Fibroblast of gingiva (primary cell): ENCODE measurements at places on chromosomes 7 and 10.

GRCh38 chr7:24896031-24896501, 83.9 kb downstream of the OSBPL3 start:
- DNase-seq = no peak

- DNase-seq = no peak
Measured at GRCh38 chr10:87760195-87760905, 57.7 kb downstream of the ATAD1 start.

GRCh38 chr10:990808-991207, 2.6 kb downstream of the GTPBP4 start:
- no peak for DNase-seq

DNA sequence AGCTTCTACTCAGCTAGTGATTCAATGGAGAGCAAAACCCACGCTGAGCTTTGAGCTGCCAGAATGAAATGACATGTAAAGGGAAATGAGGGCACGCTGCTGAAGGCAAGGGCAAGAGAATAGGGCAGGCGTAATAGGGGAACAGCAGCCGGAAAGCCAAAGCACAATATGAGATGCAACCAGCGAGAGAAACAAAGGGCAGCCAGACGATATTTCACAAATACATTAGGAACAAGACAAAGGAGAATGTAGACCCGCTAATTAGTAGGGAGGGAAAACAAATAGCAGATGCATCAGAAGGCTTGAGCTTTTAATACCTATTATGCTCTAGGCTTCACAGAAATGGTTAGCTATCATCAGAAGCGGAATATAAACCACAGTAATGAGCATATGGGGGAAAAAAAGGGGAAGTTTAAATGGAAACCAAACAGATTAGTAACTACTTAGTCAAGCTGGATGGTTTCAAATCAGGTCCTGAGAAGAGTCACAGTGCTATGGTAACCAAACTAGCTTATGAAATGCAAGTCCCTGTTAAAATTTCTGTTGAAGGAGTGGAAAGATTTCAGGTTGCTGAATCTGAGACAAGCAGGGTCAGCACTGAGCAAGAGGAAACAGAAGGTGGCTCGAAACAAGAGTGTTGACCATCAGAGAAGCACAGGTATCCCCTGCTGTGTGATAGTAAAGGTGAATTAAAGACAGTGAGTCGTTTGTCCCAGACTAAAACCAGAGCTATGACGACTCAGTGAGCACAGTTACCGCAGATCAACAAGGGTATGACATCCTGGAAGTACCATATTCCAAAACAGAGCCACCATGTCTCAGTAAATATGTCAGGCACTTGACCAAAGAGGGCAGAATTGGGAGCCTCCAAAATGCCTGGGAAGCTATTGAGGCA, 496.9 kb upstream of the CELF2 start:
- DNase-seq = no peak

DNA sequence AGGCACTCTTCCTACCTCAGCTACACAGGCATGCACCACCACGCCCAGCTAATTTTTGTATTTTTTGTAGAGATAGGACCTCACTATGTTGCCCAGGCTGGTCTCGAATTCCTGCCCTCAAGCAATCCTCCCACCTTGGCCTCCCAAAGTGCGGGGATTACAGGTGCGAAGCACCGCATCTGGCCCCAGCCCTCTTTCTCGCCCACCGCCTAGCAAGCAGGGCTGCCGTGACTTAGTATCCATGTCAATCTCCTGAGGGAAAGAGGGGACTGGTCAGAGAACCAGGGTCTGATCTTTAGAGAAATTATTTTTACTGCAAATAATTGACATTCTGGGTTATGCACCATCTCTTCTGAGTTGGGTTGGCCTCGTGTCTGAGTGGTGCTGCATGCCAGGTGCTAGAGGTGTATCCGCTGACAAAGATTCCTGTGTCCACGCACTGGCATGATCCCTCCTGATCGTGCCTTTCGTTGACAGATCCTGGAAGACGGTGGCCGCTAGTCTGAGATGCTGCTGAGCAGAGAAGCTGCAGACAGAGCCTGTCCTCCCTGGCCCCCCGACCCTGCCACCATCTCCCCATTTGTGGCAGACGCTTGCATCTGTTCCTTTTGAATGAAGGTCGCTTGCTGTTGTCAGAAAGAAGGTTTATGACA, 22.7 kb downstream of the WIPI2 start:
- DNase-seq = no peak

GRCh38 chr7:16298221-16298620, 123.1 kb downstream of the CRPPA start:
- no peak for DNase-seq

DNA sequence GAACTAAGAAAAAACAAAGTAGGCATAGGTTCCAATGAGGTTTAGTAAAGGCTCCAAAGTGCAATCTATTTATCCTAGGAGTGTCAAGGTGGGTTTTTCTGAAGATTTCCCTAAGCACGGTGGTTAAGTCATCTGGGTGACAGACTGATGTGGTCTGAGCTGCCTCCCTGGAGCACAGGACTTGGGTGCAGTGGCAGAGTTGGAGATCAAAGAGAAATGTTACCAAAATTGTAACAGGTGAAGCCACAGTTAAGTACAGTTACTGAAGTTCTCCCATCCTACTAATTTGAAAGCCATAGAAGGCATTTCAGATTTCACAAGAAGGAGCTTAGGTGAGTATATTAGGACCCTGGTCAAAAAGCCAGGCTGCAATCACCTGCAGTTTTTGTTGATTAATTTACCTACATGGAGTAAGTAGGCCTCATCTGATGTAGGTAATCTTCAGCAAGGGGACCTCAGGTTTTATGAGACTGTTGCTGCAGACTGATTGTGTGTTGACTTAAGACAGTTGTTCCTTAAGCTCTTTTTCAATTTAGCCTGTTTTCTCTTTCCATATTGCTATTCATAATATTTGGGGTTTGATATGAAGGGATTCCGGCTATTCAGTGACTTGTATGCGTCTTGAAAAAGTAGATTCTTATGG, 3.0 kb downstream of the DLX6 start:
- DNase-seq = no peak

GRCh38 chr10:28761084-28761846, 83.9 kb downstream of the BAMBI start:
- DNase-seq = no peak

- DNase-seq = no peak
Measured at GRCh38 chr10:79053481-79054202, 15.1 kb upstream of the ZMIZ1 start.

DNA sequence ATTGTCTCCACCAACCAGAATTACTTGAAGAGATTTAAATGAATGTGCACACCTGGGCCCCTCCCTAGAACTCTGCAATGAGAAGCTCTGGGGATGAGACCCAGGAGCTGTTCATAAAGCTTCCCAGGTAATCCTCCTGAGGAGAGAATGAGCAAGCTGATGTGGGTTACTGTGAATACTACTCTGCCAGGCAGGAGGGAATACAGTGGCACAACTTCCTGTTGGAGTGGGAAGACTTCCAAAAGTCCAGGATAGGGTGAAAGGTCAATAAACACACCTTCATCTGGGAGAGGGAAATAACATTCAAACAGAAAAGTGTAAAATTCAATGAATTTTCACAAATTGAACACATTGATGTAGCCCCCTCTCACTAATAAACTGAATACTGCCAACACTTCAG, 351.4 kb downstream of the ABCA13 start:
- no peak for DNase-seq

DNA sequence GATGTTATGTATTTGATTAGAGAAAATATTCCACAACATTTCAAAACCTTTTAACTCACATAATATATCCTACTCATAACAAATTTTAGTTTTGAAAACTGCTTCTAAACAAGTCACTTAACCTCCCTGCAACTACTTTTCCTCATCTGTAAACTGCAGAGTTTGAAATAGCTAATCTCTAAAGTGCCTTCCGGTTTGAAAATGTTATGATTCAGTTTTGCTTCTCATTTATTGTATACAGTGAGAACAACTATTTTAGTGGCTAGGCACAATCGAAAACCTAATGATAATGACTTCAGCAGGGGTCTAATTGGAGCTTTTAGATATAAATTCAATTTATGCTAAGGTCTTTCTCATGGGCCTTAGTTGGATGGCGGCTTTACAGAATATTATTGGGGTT, 30.7 kb upstream of the TEX47 start:
- DNase-seq = no peak

- DNase-seq = no peak
Measured at GRCh38 chr7:157567666-157568065, 230.9 kb downstream of the DNAJB6 start.

DNA sequence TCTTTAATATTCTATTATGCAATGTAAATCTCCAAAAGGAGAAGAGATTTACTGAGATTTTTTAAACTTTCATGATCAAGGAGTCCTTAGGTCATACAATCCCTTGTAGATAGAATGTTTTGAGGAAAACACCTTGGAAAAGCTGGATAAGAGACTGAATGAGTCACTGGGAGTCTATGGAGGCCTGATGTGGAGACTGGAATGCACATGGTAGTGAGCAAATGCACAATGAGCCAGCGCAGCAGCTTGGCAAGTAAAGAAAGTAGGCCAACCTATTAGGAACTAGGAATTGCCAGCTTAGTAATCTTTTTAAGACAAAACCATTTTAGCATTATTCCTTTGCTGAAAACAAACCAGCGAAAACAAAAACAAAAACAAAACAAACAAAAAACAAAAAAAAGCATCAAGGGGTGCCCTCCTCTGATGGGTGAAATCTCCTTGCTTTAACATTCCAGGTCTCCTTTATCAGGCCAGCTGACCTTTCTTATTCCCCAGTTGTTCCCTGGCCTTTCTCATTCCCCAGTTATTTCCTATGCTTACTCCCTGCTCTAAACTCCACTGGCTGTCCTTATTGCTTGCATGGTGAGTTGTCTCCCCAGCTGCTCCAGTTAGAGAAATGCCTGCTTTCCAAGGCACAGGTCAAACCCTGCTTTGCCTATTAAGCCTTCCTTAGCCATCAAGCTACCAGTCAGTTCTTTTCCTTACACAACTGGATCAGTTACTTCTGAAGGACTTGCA, 135.8 kb downstream of the PLCE1 start:
- peak; percentile 61 for DNase-seq

DNA sequence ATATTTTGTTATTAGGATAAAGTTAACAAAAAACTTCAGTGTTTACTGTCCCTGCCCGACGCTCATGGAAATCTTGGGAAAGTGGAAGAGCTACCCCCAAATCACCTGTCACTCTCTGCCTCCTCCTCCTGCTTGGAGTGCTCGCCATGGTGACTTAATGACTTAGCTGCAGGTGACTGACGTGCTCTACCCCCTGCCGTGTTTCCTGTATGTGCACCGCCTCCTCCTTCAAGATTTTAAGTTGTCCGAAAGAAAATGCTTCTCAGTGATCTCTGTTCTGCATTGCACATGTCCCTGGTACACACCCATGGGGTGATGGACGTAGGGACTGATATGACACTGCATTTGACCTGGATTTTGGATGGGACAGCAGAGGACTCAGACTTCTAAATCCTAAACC, 338.8 kb upstream of the SHH start:
- DNase-seq = no peak

- peak; percentile 87 for DNase-seq
Measured at GRCh38 chr10:93482145-93482834, at the start of gene MYOF. TSS of gene MYOF (minus strand) at chr10:93482334. CDS start at chr10:93482194, 140 bp downstream.

GRCh38 chr7:69561266-69561960, 36.9 kb upstream of the AUTS2 start:
- DNase-seq = no peak

DNA sequence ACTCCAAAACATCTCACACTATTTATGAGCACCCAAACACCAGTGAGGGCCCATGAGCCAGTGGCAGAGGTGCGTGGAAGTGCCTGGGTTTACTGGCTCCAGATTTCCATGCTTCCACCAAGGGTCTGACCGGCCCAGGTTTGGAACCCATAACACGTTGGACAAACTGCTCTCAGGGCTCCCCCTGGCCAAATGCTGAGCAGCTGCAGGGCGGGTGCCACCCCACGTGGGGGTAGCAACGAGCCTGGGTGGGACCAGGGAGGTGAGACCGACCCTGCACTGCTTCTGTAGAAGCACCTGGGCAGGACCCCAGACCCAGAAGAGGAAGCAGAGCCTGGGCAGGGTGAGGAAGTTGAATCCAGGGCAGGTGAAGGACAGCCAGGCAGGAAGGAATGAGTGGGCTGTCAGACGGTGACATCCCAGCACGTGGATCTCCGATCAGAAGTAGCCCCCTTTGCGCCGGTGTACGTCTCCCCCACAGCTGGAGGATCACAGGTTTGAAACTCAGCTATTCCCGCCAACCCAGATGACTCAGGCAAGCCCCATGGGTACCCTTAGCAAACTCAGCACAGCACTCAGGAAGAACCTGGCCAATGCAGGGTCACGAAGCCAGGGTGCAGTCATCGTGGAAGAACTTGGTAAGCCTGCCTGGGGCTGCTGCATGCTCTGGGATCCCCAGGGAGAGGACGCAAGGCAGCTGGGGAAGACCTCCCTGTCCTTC, 100.4 kb upstream of the DDC start:
- DNase-seq = no peak

- DNase-seq = no peak
Measured at GRCh38 chr7:99209781-99210180, 1.9 kb upstream of the KPNA7 start.

GRCh38 chr10:20877986-20878983, 18.8 kb downstream of the NEBL start:
- peak; percentile 15 for DNase-seq

DNA sequence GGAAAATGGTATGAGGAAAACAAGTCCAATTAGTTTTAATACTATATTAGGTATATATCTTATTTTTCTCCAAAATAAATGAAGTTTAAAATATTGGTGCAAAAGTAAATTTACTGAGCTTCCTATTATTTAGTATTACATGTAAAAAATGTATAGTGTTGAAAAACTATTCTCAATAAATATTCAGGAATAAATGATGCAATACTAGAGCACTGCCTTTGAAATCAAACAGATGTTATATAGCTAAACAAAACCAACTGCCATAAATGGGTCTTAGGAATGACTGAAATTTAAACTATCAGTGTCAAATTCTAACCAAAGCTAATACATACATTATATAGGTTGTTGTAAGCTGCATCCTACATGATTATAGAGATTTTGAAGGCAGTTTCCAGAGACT, 1434.0 kb upstream of the LRRTM3 start:
- no peak for DNase-seq

- DNase-seq = no peak
Measured at GRCh38 chr10:71727105-71727737, 7.6 kb upstream of the C10orf105 start.

DNA sequence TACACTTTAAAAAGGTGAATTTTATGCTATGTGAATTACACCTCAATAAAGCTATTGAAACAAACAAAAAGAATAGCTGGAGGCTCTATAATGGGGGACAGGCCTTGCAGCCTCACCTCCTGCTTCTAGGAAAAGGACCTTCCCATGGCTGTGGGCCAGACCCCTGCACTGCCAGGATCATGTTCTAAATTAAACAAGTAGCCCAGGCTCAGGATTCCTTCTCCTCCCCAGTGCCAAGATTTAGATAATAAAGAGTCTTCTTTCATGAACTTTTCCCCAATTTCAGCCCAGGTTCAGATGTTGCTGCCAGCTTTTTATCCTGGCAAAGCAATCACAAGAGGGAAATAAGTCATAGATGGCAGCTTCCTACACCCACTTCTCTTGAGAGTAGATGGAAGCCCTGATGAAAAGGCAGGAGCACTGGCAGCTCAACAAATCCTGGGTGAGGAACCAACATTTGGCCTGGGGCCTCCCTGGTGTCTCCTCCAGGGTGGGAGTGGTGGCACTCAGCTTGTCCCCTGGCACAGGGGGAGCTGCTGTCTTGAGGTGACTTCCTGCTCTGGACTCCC, 22.2 kb upstream of the CAMK2B start:
- DNase-seq = no peak

GRCh38 chr7:27611059-27611458, 51.6 kb downstream of the HIBADH start:
- DNase-seq = peak; percentile 87

- DNase-seq = no peak
Measured at GRCh38 chr7:74074770-74075169, 8.8 kb upstream of the LIMK1 start.
